ENCODE measurements at places on chromosomes 6 and 20.
A peak's percentile ranks its signal among the peaks of the same experiment; 100 is the strongest.

DNA sequence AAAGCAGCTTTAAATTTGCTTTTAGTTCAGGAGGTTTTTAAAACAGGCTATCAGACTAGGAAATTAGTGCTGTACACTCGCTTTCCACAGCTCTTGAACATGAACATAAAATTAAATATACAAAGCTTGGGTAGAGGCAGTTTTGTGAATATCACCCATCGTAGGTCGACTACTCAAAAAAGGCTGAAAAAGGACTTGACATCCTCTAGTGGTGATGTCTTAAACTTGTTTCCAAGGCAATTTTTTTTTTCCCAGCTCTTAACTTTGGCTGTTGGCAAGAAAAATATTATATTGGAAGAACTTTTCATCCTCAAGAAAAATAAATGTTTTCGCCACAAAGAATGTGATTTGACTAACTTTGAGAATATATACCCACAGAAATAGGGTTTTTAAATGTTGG is 2.9 kb downstream of the MAP7 start:
- peak; percentile 16 for DNase-seq

- DNase-seq = peak; percentile 45
These were observed 102.1 kb downstream of the ATG5 start for GRCh38 chr6:106223300-106223930.

DNA sequence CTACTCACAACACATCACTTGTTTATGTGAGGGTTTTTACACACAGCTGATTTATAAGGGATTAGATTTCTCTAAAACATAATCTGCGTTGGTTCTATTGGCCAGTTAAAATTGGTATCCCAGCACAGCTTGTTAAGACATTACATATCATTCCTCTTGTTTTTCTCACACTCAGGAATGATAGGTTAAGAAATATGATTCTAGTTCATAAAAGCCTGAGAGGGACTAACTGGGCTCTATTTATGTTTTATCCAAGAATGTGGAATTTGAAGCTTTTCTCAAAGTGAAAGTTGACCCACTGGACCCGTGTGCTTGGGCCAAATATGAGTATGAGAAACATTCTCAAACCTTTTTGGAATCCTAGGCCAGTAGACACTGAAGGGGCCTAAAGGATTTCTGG is 117.3 kb downstream of the TMEM170B start:
- no peak for DNase-seq

DNA sequence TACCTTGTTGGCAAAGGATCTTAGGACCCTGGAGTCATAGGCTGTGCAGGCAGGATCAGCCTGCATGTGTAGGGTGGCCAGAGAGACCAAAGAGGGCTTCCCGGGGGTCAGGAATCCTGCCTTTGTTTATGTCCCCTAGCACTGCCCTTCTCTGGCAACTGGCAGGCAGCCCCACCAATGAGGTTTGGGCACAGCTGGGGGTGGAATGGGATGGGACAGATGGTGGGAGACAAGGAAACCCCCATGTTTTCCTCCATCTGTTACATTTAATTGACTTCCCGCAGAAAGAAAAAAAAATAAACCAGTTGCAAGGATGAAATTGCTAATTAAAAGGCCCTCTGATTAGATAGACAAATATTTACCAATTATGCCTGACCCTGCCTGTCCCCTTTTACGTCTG is 27.6 kb downstream of the CD40 start:
- DNase-seq = no peak

DNA sequence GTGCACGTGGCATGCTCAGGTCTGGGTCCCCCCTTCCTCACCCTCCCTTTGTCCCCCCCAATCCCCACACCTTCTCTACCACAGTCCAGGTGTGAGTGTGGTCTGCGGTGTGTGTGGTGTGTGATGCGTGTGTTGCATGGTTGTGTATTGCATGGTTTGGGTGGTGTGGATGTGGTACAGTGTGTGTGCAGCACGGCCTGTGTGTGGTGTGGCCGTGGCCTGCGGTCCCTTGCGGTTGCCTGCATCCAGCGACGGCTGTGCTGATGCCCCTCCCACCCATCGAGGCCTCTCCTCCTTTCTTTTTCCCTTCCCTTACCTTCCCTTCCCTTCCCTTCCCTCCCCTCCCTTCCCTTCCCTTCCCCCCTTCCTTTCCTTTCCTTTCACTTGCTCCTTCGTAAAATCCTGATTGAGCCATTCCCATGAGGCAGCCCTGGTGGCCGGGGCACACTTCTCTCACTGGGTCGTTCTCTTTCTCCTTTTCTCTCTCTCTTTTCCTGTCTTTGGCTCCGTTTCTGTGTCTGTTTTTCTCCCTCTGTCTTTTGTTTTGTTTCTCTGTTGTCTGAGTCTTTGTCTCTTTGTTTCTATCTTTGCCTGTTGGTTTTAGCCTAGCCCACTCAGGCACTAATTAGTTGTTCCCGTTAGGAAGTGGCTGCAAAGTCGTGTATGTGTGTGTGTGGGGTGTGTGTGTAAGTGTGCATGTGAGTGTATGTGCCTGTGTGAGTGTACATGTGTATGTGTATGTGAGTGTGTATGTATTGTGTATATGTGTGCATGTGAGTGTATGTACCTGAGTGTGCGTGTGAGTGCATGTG is 65.7 kb downstream of the SRC start:
- DNase-seq = no peak

DNA sequence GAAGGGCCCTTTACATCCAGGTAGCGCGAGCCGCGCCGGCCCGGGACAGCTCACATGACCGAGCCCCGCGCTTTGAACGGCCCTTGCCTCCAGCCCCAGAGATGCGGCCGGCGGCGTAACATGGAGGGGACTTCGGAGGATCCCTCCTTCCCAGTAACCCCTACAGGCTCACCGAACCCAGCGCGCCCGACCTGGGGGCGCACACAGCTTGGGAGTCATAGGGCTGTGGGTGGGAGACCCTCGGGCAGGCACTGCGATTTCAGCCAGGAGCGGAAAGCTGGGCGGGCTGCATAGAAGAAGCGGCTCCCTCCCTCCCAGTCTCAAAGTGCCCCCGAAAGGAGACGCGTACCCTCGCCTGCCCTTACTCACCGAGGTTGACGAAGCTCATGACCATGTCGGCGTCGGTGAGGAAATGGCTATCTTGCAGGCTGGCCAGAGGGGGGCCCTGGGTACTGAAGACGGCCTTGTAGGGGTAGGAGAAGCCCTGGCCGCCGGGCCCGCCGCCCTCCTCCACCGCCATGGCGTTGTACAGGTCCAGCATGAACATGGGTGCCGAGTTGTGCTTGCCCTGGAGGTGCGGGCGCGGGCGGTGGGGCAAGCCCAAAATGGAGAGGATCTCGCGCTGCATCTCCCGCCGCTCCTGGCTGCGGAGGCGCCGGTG is 975 bp downstream of the BMP7 start:
- DNase-seq = no peak

- DNase-seq = no peak
These were observed 398.0 kb downstream of the RNGTT start for GRCh38 chr6:88565409-88565811.

GRCh38 chr6:119173249-119174084 is 95.0 kb upstream of the FAM184A start:
- DNase-seq = no peak

DNA sequence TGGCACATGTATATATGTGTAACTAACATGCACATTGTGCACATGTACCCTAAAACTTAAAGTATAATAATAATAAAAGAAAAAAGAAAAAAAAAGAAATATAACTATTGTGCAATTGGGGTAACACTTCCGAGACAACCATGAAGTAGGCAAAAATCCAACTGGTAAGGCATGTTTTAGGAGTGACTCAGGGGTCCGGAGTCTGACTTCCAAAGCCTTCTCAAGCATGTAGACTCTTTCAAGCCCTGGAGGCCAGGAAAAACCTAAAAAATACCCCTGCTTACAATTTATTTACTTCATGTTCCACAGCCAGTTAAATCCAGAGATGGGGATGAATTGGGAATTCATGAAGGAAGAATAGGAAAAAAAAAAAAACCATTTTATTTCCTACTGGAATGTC is 161.3 kb upstream of the PHACTR1 start:
- peak; percentile 47 for DNase-seq

DNA sequence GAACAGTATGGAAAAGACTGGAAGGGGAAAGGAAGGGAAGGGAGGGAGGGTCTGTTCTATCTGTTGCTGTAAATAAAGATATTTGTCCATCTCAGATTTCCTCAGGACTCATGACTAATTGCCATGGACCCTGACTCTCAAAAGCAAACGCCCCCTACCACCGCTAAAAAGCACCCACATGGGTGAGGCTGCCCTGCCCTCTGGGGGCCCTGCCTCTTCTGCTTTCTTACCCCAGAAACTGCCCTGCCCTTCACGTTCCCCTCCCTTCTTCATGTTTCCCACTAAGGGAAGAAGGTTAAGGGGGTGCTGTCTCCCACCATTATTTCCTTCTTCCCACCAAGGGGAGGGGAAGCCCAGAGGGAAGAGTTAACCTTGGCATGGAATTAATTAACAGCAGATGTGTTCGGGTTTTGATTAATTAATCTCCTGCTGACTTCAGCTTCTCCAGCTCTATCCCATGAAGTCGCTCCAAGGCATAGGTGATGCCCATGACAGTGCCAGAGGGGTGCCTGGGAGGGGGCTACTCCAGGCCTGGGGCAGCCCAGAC is 16.0 kb downstream of the MDFI start:
- no peak for DNase-seq

- no peak for DNase-seq
These were observed 37.6 kb downstream of the SPTLC3 start for GRCh38 chr20:13046409-13046808.

- DNase-seq = no peak
These were observed 8.9 kb upstream of the ADRM1 start for GRCh38 chr20:62293946-62294345.

GRCh38 chr20:51331481-51331880 is 211.0 kb downstream of the NFATC2 start:
- DNase-seq = no peak

DNA sequence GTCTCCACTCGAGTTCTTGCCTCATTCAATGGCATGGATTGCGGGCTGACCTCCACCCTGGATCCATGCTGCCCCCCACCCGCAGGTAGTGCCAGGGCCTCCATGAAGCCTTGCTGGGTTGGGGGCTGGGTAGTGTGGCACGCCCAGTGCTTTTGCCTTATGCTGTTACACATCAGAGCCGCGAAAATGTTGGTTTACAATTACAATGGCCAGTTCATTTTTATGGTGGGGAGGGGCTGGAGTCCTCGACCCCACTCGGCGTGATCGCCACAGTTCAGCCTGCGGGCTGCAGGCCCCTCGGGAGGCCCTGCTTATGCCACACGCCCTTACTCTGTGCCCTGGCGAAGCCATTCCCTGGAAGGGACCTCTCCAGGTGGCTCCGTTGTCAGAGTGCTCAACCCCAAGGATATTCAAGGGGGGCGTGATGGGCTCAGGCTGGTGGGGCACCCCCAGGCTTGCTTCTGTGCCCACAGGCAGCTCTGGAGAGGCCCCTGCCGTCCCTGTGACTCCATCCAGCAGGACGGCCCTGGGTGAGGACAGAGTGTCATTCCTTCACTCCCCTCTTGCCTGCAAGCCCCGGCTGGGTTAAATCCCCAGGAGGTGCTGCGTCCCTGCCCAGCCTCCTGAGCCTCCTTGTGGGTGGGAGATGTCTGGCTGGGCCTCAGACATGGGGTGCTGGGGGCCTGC is 14.8 kb downstream of the ITPA start:
- DNase-seq = no peak

DNA sequence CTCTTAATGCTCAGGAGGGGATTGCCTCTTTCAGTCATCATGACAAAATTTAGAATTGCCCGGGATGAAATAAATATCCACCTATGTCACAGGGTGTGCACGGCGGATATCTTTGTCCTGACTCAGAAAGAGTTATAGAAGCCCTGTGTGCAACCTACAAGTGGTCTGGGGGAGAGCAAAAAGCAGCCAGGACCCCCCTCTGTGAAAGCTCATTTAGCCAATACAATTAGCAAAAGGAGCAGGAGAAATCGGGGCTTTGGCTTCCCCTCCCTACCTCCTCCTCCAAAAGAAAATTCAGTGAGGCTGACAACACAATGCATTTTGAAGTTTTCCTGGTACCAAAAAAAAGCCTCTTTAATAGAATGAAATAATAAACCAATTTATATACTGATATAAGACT is 21.8 kb downstream of the FOXA2 start:
- DNase-seq = no peak

- DNase-seq = no peak
These were observed 27.9 kb downstream of the SNX14 start for GRCh38 chr6:85565736-85566135.

GRCh38 chr6:142872376-142872775 is 72.6 kb downstream of the HIVEP2 start:
- peak; percentile 39 for DNase-seq

DNA sequence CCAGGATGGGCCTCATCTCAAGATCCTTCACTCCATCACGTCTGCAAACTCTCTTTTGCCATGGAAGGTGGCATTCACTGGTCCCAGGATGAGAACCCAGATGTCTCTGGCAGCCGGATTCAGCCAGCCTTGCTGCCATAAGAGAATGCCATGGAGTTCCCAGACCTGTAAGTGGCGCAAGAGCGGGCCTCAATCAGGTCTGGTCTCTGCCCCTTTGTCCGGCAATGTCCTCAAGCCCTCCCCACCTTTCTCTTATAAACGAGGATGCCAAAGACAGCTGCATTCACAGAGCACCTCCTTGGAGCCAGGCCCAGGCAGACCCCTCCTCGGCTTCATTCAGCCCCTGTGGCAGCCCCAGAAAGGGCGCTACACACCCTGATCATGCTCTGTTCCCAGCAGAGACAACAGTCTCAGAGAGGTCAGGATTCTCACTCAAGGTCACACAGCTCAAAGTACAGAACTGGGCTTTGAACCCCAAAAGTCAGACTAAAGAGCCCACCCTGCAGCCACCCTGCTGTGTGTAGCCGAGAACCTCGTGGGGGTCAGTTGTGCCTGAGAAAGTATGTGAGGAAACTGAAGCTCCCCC is 263.7 kb downstream of the TAF4 start:
- DNase-seq = no peak

GRCh38 chr6:4220558-4220957 is 85.2 kb upstream of the ECI2 start:
- no peak for DNase-seq

- no peak for DNase-seq
These were observed 10.5 kb downstream of the STMN3 start for GRCh38 chr20:63642527-63643247.

- DNase-seq = no peak
These were observed 193.9 kb downstream of the ZDHHC14 start for GRCh38 chr6:157574851-157575424.

DNA sequence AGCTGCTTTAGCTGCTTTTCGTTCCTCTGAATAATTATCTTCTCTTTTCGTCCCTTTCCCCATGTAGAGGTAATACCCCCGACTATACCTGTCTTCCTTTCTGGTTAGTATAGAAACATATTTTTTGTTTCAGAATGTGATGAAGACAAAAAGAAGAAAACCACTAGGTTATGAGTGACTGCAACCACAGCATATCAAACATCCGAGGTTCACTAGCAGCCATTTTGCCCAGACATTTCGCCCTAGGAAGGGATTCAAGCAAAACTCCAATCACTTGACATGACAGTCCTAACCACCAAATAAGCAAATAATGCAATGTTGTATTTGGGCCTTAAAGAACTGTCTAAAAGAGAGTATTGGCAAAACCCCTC is 9.4 kb downstream of the SNX5 start:
- DNase-seq = no peak

- no peak for DNase-seq
These were observed 1.4 kb downstream of the KIFC1 start for GRCh38 chr6:33392979-33393378.

- no peak for DNase-seq
These were observed 10.3 kb downstream of the SCRT2 start for GRCh38 chr20:665276-665675.

GRCh38 chr20:16111172-16111832 is 461.9 kb downstream of the KIF16B start:
- DNase-seq = no peak
